ENCODE measurements at places on chromosomes 3 and 15.

DNA sequence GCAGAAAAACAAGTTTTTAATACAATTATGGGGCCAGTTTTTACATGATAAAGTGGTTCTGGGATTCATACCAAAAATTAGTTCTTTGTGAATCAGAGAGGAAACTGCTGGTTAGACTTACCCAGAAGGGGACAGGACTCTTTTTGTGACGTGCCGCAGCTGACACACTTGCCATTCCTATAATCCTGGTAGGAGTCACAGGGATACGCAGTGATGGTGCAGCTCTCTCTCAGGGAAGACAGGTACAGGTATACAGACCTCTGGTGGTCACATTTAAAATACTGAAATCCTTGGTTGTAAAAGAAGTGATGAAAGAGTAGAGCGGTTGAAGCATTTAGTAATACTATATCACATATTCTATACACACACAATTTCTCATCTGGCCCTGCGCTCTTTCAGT, 20.2 kb upstream of the TMEM41A start:
- DNase-seq, result no peak

DNA sequence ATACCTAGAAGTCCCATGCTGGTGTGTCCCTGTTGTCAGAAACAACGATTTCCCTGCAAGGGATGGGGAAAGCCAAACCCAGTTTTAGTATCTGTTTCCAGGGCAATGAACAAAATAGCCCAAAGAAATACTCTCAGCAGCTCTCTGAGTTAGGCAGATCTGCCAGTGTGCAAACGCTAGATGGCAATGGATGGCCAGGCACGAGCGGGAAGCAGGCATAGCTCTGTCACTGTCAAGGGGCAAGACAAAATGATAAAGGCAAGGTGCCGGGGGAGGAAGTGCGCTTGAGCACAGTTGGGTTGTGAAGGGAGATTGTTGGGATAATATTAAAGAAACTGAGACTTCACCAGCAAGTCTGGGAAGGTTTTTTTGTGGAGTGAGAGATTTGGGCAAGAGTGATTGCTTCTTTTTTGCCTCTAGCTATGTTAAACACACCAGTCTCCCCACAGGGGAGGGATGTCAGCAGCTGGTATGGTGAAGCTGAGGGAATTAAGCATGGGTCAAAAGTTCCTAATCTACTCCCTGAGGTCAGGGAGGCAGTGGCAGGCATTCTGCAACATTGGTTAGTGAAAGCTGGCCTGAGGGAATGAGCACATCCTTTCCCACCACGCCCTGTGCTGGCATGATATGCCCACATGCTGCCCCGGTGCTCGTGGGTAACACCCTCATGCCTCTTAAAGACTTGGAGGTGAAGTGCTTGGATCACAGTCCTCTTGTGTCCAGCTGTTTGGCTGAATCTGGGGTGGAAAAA, 117.5 kb downstream of the PDCD6IP start:
- DNase-seq, result no peak

- no peak for DNase-seq
These were observed 55.1 kb upstream of the ATOSA start for GRCh38 chr15:52734329-52734728.

DNA sequence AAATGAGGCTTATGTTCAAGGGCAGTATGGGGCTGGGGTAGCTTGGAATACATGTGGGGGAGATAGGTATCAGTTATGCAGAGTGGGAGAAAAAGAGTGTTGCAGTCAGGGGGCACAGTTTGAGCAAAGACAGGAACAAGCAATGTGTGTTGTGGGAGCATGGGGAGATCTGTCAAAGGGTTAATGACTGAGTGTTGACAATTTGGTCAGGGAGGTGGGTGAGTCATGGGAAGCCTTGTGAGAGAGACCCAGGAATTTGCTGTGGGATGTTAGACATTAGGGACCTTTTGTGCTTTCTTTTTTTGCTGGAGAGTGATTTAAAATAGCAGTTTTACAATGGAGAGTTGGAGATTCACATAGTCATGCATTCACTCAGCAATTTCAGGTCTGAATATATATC, 221.6 kb upstream of the NR2E3 start:
- no peak for DNase-seq

- DNase-seq, result no peak
These were observed 245.6 kb downstream of the CLSTN2 start for GRCh38 chr3:140180603-140181002.

- no peak for DNase-seq
These were observed 96.5 kb upstream of the LMCD1 start for GRCh38 chr3:8405144-8405543.
